ENCODE measurements at places on chromosomes 7 and 10.

- DNase-seq: no peak
These were observed 50.8 kb downstream of the RHOBTB1 start for GRCh38 chr10:60893231-60893630.

DNA sequence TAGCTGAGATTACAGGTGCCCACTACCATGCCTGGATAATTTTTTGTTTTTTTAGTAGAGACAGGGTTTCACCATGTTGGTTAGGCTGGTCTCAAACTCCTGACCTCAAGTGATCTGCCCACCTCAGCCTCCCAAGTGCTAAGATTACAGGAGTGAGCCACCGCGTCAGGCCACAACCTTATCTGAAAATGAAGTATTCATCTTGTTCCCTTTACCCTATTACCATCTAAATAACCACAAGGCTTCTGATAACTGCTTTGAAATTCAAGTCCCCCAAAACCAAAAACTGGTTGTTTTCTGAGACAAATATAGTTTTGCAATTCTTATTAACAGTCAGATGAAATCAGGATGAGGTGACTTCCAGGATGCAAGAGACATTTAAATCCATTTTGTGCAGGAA is 2.4 kb downstream of the TCTN3 start:
- DNase-seq: no peak

DNA sequence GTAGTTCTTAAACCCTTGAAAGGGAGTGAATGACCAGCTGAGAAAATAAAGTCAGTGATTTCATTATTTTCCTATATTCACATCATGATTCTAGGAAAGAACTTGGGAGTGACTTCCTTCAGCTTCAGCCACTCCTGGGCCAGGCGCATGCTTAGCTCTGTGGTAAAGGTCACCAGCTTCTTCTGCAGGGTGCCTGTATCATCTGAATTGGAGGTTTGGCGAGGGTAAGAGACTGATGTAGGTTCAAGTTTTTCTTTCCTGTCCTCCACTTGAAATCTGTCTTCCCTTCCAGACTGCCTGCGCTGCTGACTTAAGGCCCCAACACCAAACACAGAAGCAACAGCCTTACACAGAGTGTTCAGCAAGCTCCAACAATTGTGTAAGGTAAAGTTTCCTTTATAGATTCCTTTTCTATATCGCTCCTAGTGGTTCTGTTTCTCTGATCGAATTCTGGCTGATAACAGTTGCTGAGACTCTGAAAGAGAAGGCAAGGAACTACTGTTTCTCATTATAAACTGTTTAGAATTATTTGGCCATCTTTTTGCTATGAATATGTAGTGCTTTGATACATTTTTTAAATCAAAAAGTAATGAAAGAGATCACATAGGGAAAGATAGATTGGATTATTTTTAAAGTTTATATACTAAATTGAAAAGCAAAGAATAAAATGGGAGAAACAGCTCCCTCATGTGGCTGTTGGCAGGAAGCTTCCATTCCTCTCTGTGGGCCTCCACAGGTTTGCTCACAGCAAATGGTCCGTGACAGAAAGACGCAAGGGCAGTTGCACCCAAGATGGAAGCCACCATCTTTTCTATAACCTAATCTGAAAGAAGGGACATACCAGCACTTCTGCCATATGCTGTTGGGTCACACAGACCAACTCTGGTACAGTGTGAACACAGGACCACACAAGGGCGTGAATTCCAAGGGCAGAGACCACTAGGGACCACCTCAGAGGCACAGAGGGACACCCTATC is 14.0 kb downstream of the GATAD1 start:
- peak; percentile 18 for DNase-seq

GRCh38 chr7:70338015-70338414 is 739.7 kb downstream of the AUTS2 start:
- no peak for DNase-seq

DNA sequence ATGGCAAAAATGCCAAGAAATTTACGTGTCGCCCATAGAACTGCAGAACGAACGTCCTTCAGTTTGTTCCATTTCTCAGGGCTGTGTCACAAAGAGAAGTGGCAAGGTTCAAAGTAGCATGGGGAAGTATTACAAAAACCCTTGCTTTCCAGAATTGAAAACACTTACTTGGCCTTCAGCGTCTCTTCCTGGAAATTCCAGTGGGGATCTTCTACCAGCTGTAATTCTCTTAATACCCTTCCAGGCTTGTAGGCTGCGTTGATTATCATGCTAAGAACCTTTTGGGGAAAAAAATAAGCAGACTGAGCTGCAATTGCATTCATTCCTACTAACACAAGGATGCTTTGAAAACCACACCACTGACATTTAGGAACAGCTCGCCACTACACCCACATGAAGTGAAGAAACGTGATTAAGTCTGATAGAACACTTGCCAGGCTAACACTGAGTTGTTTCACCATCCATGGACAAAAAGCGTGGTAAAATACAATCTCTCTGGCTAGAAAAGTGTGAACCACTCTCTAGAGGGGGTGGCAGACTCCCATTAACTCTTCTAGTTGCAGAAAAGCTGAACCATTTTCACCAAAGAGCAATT is 222.3 kb downstream of the SFMBT2 start:
- no peak for DNase-seq

DNA sequence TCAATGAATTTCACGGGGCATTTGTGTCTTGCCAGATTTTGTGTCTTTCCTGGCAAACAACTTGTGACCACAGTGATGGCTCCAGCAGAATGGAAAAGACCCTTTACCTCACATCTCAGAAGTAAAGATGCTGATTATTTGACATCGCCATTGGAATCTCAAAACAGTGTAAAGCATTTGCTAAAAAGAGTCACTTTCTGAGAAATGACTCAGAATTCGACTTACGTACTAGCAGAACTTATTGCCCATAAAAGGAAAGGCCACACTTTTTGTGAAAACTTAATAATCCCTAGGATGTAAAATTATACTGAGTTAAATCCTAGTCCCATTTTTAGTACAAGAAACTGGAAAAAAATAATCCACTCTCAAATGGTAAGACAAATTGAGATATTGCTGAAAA is 35.9 kb upstream of the PRKCQ start:
- DNase-seq: no peak

- no peak for DNase-seq
These were observed 37.0 kb upstream of the SVOPL start for GRCh38 chr7:138738114-138738513.

DNA sequence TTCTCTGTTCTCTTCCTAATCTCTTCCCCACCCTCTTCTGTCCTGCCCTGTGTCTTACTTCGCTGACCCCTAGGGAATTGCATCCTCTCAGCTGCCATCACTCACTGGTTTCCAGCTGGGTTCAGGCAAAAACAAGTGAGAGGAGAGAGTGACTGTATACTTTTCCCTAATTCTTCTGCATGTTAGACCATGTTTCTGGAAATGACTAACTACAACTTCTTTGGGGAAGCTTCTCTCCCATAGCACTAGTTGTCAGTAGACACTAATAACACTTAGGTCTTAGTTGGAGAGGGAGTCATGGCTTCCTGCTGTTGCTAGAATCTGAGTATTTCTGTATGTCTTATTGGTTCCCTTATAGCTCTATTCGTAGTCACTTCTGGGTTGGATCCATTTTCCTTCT is 299.0 kb upstream of the FZD1 start:
- DNase-seq: no peak

Measured in stimulated activated CD4-positive, alpha-beta T cell treated with anti-CD3 and anti-CD28 coated beads, Interleukin-4, amount 100 ng/mL, for 24 hours (primary cell).